ENCODE measurements at places on chromosomes 16 and 17. TPM values are rescaled to one million over a fixed set of nuclear protein-coding genes. Genes with fewer than 3 reads are reported as not detected.

The EDC4 gene
- polyA plus RNA-seq, result 31.1 TPM

The MT1X gene
- polyA plus RNA-seq, result 145 TPM

The DOC2A gene
- polyA plus RNA-seq, result 0.22 TPM

The MLYCD gene
- polyA plus RNA-seq, result 19.4 TPM

The CSH2 gene
- not detected for polyA plus RNA-seq

Data from heart left ventricle (tissue), 16 donors.